ENCODE measurements at places on chromosomes 2 and 18.

DNA sequence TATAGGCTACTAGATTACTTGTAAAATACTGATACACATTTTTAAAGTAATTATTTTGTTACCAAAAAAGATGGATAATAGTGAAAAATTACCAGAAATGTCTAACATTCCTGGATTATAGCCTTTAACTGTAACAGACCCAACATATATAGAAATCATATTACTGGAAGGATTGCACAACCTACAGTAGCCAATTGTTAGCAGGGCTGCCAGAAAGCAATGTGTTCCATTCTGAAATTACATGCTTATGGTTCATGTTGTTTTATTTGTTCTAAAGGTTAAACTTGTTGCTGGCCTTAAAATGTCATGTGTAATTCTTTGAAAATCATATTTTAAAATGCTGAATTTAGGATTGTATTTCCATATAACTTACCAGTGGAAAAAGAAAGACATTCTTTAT, 793.6 kb upstream of the ACVR2A start:
- no peak for DNase-seq

GRCh38 chr2:112839407-112840067, 3.0 kb upstream of the IL1B start:
- DNase-seq: no peak

GRCh38 chr2:30078521-30078920, 68.3 kb upstream of the YPEL5 start:
- no peak for DNase-seq

- no peak for DNase-seq
Observed at GRCh38 chr2:191299010-191299409, 53.8 kb downstream of the MYO1B start.

DNA sequence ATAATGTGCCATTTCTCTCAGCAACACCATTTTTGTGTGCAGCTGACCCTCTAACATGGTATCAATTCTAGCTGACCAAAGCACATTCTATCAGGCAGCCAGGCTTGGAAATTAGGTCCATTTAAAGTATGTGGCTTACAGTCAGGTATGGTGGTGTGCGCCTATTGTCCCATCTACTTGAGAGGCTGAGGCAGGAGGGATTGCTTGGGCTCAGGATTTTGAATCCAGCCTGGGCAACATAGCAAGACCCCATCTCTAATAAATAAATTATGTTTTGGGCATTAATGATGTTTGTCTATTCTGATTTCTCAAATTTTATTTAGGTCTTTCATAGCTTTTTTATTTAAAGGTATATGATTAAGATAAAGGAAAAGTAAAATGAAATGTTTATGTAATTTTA, 63.3 kb downstream of the DNAJC10 start:
- no peak for DNase-seq

DNA sequence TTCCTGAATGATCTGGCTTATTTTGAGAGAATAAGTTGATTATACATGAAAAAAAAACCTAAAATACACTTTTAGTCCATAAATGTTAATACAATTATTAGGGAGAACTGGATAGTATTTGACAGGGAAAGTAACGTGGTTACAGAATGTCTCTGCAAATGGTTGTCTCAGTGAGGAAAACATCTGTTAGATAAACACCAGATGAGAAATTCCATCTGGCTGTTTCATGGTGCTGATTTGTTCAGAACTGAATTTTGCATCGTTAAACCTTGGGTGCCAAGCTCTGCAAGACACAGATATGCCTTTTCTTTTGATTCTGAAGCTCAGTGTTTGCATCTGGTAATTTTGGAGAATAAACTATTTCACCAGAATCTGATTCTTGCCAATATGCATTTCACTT, 90.4 kb downstream of the SCN3A start:
- DNase-seq: no peak

DNA sequence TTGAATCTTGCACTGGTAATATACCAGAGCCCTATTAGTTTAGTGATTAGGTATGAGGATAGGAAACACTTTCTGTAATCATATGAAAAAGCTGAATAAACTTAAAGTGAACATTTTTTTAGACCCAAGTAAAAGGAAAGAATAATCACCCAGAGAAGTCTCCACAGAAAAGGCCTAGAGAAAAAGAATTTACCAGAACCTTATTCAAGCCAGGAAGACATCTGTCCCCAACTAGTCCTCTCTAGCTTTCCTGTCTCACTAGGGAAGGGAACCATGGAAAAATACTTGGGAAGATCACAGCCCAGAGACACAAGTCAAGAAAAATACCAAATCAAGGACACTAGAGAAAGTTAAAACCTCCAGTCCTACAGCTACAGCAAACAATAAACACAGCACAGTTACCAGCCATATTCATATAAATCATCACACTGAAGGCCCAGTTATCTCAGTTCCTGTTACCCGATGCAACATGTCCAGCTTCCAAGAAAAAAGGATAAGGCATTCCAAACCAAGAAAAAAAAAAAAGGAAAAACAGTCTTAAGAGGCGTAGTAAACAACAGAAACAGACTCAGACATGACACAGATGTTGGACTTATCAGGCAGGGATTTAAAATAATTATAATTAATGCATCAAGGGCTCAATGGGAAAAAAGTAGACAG, 461.5 kb downstream of the IRS1 start:
- DNase-seq: no peak

- DNase-seq: no peak
Observed at GRCh38 chr2:69863298-69863697, 30.5 kb upstream of the SNRNP27 start.

Data from COR-L47 (cell line).